ENCODE measurements at places on chromosomes 12 and 14.

DNA sequence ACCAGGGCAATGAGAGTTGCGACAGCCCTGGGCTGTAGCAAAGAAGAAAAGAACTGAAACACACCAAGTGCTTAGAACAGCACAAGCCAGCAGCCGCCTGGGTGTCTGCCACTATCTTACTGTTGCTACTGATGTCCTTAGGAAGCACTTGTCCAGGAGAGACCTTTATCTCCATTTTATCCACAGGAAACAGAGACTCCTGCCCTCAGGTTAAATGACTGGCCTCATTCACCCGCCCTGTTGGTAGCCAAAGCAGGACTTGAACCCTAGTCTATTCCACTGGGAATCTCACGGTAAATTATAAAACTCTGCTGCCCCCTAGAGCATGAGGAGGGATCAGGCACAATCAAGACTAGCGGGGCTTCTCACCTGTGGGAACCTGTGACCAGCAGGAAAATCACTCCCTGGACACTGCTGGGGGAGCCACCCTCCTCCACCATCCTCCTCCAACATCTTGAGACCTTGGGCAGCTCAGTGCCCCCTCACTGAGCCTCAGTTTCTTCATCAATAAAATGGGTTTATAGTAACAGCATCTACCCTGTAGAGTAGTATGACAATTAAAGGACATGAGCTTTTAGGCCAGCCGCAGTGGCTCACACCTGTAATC lies 20.5 kb upstream of the TESC start:
- peak; percentile 38 for DNase-seq

DNA sequence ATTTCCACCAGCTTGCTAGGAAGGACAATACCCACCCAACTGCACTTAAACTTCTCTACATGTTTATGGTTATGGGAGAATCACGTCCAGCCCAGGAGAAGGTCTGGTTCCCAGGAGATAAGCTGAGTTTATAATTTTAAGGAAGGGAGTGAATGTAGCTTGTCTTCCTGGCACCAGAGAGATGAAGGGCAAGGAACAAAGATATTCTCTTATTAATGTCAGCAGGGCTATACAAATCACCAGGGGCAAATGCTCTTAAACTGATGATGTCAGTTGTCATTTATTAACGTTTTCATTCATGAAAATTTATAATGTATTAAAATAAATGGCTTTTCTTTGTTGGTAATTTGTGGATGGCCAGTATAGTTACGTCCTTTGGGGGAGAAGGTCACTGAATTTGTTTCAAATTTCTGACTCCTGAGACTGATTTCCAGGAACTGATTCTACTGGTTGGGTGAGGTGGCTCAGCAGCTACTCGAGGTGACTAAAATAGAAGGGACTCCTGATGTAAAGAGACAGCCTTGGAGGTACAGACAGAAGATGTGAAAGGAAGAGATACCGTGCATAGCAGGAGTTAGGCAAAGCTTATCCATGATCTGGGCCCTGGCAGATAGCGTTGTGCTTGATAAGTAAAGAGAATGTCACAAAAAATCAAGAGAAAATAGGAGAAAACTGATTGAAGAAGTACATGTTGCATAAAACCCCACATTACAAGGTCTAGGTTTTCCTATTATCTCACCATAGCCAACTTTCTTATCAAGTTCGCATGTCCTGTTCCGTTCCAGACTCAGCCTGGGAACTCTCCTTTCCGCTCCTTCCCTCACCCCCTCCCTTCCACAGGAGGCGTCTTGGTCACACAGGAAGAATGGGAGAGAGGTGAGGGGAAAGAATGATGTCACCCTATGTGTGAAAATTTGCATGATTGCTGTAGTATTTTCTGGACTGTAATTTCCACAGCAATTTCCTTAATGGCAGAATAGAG lies 367.1 kb upstream of the FAR2 start:
- DNase-seq, result no peak

DNA sequence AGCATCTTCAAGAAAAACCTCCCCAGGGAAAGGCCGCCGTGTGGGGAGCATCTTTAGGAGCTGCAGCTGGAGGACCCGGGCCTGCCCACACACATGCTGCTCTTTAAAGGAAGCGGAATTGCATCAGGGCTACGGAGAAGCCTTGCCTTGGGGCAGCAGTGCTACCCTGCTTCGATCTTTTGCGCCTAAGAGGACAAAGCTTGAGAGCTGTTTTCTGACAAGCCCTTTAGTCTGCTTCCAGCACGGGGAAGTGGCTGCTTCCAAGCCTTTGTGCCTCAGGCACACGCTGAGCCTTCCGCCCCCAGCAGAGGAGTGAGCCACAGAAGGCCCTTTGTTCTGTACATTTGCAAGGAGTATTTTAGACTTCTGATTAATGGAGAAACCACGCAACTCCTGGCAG lies 31.5 kb downstream of the COA8 start:
- DNase-seq, result no peak

GRCh38 chr14:72822946-72823611 lies 70.8 kb downstream of the DPF3 start:
- DNase-seq, result no peak

GRCh38 chr12:76022506-76022905 lies 9.1 kb downstream of the PHLDA1 start:
- DNase-seq, result no peak
